ENCODE measurements at places on chromosomes 2 and 18. TPM values are rescaled to one million over a fixed set of nuclear protein-coding genes. Genes with fewer than 3 reads are reported as not detected.

Gene GTF2A1L
- total RNA-seq: 1.4 TPM

Gene CXCR2
- 9.1 TPM for total RNA-seq

Gene NOL4
- total RNA-seq: 0.58 TPM

Gene ACSL3
- total RNA-seq: 70.5 TPM

Gene ALLC
- total RNA-seq: 7.6 TPM

Gene KLHL14
- total RNA-seq: 0.45 TPM

Gene HOXD12
- total RNA-seq: not detected

Gene DUSP19
- total RNA-seq: 3.0 TPM

Gene FRZB
- total RNA-seq: 17.1 TPM

Gene TEKT4
- total RNA-seq: not detected

Gene ACMSD
- not detected for total RNA-seq

Gene ZAP70
- total RNA-seq: 4.5 TPM

Gene NLRC4
- total RNA-seq: 3.1 TPM

Gene LHCGR
- 12.4 TPM for total RNA-seq

Gene TWIST2
- 13.6 TPM for total RNA-seq

Gene FOXD4L1
- not detected for total RNA-seq

Gene SLC30A3
- total RNA-seq: not detected

Gene EMILIN2
- 25.1 TPM for total RNA-seq

Gene ABCA12
- total RNA-seq: not detected

Gene NGEF
- total RNA-seq: 17.5 TPM

Gene XRCC5
- total RNA-seq: 173 TPM

Gene RFX8
- total RNA-seq: 6.5 TPM

Gene RHBDD1
- 66.0 TPM for total RNA-seq

Gene TMEM198
- 2.1 TPM for total RNA-seq

Gene GBX2
- total RNA-seq: not detected

Gene GKN1
- not detected for total RNA-seq

Gene RAD51AP2
- total RNA-seq: not detected

Gene IL36G
- not detected for total RNA-seq

Gene STPG4
- 0.89 TPM for total RNA-seq

Gene CRYGD
- not detected for total RNA-seq

Gene FAM228A
- total RNA-seq: 3.9 TPM

Gene MAL
- 241 TPM for total RNA-seq

Gene MPP4
- 0.27 TPM for total RNA-seq

Gene CCL20
- total RNA-seq: 0.76 TPM

Gene CENPA
- 0.31 TPM for total RNA-seq

Gene CRYGC
- total RNA-seq: not detected

Gene ASIC4
- total RNA-seq: 0.31 TPM

Gene NT5C1B
- total RNA-seq: not detected

Gene CFC1
- not detected for total RNA-seq

Gene ITPRIPL1
- 2.8 TPM for total RNA-seq

Gene RAB12
- 50.2 TPM for total RNA-seq

Gene WNT6
- total RNA-seq: 23.3 TPM

Gene SNED1
- total RNA-seq: 148 TPM

Gene MYCN
- 7.0 TPM for total RNA-seq

Gene ACKR3
- 90.5 TPM for total RNA-seq

Gene REG3A
- total RNA-seq: 2.3 TPM

Gene ANKRD53
- total RNA-seq: 2.2 TPM

Gene AQP12B
- not detected for total RNA-seq

Gene SP9
- total RNA-seq: not detected

Gene PCARE
- total RNA-seq: 0.53 TPM

All from sciatic nerve (tissue), 2 donors.